ENCODE measurements at places on chromosomes 4 and X.

- DNase-seq, result no peak
These were observed 18.8 kb downstream of the ATP1B4 start for GRCh38 chrX:120380699-120381098.

DNA sequence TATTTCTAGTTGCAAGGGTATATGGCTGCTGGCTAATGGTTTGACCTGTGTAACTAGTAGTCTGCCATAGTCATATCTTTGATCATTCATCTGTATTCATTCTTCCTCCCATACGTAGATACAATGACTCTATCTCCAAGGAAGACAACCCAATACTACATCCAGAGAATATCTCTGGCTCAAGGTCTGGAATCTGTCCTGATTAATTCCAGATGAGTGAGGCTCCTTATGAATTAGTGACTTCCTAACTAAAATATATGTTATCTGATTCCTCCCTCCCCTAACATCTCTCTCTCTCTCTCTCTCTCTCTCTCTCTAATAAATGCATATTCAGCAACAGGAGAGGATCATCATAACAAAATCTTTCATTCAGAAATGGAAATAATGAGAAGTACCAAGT lies 641.5 kb downstream of the FAT4 start:
- no peak for DNase-seq

GRCh38 chr4:176230836-176231235 lies 35.5 kb upstream of the SPATA4 start:
- DNase-seq, result no peak

DNA sequence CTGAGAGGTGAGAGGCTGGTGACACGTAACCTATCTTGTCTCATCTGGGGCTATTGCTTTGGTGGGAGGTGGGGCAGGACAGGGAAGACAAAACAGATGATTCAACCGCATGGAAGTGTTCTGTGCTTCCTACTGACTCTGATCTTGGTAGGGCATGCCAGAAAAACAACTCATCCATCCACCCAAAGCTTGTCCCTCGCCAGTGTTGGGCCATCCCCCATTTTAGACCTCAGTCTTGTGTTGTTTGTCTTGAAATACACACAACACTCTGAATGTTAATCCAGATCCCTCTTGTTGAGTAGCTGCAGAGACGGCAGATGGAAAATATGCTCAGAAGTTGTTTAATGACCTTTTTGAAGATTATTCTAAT lies 377 bp downstream of the CHRNA9 start:
- DNase-seq, result no peak

DNA sequence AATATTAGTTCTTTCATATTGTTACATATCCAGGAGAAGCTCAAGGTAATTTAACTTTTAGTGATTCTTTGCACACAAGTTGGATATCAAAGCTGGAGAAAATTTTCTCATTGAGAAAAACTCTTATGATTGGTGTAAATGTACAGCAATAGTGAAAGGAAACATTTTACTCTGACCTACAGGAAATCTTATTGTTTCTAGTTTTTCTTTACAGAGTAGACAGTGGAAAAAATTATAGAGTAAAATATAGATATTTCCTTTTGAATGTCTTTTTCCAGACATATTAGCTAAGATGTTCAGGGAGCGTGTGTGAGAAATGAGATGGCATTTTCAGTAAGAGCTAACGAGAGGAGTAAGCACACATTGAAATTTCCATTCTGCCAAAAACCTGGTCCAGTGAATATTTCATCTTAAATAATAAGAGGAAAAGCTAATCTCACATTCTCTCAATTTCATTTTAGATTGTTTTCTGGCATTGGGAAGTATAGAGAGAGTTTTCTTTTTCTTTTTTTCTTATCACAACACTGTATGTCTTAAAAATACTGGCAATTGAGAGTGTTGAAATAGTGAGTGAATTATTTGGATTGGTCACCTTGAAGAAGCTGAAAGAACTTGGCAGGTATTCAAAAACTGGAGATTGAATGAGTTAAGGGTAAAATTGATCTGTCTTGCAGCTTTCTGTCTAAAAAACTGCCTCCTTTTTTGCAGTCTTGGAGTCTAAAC lies 15.6 kb upstream of the ATP8A1 start:
- no peak for DNase-seq

- no peak for DNase-seq
These were observed 220.3 kb downstream of the PTTG2 start for GRCh38 chr4:38180456-38180855.

DNA sequence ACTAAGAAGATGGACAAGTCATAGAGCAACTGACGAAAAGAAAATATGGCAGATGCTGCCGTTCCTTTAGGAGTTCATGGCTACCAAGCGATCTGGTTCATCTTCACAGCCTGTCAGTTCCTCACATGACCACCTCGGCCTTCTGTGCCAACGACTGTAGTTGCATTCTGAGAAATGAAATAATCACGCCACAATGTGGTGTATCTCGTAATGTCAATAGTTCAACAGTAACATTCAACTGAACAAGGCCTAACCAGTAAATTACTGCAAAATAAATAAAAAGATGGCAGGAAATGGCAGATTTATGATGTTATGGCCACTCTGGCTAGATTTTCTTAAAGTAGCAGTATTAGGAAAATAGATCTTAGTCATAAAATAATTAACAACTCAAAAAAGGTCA lies 4.4 kb downstream of the GPRIN3 start:
- DNase-seq, result no peak

Measured in stimulated activated CD8-positive, alpha-beta memory T cell treated with anti-CD3 and anti-CD28 coated beads, Interleukin-4, amount 100 ng/mL, for 48 hours (primary cell).